ENCODE measurements at places on chromosomes 6 and 20.

GRCh38 chr6:88374553-88374952 is 208.4 kb upstream of the CNR1 start:
- no peak for DNase-seq

- no peak for DNase-seq
These were observed 183.4 kb downstream of the ADGRG6 start for GRCh38 chr6:142485256-142485655.

DNA sequence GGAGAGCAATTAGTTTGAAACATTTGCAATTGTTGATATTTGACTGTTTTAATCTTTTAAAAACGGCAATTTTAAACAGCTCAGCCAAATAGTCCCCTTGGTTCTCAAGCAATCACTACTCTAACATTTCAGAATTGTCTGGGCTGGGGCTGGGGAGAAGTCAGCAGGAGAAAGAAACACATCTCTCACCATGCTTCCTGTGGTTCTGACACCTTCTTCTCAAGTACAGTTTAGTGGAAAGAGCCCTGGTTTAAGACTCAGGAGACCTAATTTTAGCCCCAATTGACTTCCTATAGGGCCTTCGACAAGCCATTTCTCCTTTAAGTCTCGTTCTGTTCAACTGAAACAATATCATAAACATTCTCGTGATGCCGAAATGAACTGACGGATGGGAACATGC is 168.4 kb upstream of the CDYL start:
- no peak for DNase-seq

GRCh38 chr6:156174031-156174890 is 602.9 kb upstream of the ARID1B start:
- no peak for DNase-seq

Data from GM03348 (cell line).